ENCODE measurements at places on chromosomes 2 and 18.
A peak's percentile ranks its signal among the peaks of the same experiment; 100 is the strongest.

DNA sequence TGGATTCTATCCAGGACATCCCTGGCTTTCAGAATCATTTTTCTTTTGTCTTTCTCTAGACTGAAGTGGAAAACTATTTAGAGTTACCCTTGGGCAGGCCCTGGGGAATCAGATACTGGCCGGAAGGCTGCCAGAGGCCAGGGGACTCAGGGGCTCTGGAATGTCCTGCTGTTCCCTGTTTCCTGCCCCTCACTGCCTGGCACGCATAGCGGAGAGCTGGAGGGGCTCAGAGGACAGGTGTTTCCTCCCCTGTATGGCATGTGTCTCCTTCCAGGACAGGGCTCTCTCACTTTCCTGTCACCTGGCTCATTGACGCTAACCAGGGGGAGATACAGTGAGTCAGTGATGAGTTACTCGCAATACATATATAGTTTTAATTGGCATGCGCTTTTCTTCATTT, 38.8 kb downstream of the DYSF start:
- DNase-seq = no peak

DNA sequence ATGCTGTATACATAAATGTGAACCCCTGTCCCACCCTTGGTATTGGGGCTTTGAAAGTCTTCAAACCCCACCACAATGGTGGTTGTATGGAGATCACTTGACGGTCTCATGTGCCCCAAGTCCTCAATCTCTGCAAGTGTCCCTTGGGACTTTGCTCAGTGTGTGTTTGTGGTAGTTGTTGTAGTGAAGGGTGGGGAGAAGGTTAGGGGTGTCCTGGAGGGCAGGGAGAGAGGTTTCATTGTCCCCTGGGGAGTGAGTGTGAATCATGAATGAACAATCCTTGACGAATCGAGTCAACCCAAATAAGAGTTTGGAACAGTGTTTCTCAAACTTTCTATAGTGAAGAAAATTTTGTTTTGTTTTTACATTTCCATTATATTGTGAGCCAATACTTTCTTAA, 28.1 kb downstream of the COL4A3 start:
- DNase-seq = peak; percentile 29

DNA sequence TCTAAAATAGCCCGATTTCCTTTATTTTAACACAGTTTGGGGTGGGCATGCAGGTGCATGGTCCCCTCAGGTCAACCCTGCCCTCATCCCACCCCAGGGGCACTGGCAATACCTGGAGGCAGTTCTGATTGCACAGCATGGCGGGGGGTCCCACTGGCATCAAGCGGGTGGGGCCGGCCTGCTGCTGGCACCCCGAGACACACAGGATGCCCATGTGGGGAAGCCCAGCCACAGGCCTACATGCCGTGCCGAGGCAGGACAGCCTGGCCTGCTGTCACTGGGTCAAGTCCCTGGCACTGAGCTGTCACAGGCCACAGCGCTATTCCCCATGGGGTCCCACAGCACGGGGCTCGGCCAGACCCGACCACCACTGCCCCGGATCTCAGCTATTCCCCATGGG, 11.9 kb upstream of the KCNG2 start:
- DNase-seq = no peak

GRCh38 chr18:80246445-80247392, 595 bp downstream of the PARD6G start:
- peak; percentile 31 for DNase-seq

DNA sequence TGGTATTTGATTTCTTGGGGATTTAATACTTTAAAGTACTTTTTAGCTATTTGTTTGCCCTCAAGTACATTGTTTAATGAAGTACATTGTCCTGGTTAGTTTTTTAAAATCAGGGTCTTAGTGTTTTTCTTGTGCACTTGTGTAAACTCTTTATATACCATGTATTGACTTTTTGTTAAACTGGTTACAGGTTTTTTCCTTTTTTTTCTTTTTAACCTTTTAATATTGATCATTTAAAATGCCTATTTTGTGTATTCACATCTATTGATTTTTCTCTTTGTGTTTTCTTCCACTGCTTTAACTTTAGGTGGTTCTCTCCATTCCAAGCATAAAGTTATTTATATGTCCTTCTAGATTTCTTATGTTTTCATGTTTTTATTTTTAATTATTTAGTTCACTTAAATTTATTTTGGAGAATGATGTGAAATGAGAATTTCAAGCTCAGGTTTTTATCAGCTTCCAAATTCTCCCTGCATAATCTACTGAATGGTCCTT, 84.5 kb upstream of the MYCN start:
- no peak for DNase-seq

GRCh38 chr2:219289537-219290361, 10.6 kb downstream of the DNAJB2 start:
- peak; percentile 48 for DNase-seq

GRCh38 chr2:189020179-189020578, 46.0 kb downstream of the COL3A1 start:
- no peak for DNase-seq

DNA sequence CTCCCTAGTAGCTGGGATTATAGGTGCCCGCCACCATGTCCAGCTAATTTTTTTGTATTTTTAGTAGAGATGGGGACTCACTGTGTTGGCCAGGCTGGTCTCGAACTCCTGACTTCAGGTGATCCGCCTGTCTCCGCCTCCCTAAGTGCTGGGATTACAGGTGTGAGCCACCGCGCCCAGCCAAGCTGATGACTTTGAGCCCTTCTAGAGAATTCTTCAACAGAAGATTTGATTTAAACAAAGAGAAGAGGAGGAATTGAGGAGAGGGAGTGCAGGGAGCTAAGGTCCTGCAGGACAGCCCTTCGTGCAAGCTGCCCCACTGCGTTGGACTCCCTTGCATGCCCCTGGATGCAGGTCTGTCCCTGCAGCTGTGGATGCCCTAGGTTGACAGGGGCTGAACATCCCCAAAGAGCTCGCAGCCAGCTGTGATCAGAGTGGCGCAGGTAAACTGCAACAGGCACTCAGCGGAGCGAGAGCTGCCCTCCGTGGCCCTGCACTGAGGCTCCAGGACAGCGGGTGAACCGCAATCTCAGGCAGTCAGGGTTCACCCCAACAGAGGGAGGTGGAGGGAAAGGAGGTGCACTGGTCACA, 13.7 kb downstream of the ADRA2B start:
- DNase-seq = no peak

DNA sequence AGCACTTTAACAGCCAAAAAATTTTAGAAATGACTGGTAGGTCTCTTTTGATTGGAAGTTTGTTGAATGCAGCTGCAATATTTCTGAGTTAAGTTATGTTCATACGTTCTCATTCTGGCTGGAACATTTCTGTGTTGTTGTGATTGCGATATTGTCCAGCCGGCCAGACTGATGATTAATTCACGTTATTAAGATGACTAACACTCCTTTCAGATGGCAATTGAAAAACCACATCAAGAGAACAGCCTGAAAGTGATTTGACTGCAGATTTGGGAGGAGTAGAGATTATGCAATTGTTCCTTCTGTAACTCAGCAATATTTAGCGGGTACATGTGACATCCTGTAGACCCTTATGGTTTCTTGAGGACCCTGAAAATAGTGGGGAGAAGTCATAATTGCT, 133.7 kb downstream of the FBXO15 start:
- peak; percentile 49 for DNase-seq

DNA sequence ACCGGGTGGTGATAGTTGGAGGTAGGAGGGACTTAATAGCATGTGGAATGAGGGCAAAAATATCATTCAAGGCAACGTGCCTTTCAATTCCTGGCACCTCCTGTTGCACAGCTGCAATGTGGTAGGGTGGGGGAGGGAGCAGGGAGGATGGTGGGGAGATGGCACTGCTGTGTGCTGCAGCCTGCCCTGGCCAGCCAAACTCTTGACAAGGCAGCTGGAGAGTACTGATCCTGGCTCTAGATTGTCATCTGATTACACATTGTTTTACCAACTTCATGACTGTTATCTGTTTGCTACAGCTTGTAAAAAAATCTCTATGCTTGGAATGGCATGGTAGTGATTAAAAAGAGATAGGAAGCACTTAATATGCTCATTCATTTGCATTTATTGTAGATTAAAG, 47.7 kb downstream of the PLCL1 start:
- no peak for DNase-seq

GRCh38 chr2:51758081-51758480, 726.1 kb upstream of the NRXN1 start:
- no peak for DNase-seq

- DNase-seq = no peak
Observed at GRCh38 chr2:229257985-229258384, 13.1 kb downstream of the PID1 start.

DNA sequence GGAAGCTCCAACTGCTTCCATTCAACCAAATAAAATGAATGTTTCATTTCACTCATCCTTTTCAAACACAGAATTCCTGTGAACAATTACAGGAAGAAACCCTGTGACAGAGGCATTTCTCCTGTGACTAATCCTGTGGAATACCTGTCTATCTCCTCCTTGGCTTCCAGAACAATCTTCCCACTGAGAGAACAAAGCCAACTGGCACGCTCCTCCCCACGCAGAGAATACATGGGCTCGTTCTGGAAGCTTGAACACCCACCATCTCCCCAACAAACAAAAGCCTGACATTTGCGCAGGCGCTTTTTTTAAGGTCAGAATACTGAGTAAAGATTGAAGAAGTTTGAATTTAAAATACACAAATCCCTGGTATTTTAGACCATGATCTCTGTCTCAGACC, 104.7 kb upstream of the SLC66A3 start:
- DNase-seq = no peak

DNA sequence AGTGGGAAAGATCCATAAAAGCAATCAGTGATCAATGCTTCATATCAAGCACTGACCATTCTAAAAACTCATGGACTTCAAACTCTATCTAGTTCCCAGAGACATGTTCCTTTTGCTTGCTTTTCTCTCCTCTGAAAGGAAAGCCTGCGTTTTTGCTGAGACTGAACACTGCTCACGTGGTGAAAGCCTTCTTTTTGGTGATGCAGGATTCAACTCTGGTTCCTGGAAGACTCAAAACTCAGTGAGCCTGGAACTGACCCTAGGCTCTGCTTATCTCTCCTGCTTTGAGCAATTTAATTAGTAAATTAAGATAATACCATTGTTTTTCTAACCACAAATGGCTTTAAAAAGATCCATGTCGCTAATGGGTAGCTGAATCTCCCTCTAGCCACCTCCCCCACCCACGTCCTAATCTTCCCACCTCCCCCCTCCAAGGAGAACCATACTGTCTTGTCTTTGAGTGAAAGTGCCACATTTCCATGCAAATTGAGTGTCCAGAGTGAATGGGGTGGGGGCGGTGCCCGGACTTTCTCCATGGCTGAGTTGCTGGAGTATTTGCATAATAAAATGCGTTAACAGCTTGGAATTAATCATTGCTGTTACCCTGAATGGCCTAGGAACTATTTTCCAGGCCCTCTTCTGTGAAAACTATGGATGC, 130.5 kb downstream of the BCL11A start:
- no peak for DNase-seq

DNA sequence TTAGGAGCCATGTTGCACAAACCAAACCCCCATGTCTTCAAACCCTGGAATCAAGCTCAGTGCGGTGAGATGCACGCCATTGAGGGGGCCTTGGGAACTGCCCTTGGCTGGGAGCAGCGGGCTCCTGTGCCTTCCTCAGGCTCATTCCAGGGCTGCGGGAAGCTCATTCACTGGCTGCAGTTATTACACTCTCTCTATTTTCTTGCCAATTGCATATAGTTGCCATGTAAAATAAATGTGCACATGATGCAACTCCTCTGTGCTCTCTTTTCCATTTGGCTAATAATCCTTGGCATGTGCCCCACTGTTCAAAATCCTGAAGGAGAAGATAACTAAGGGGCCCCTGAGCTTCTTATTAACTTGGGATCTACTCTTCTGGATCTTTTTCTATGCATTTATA, 74.7 kb downstream of the KCTD1 start:
- DNase-seq = no peak

All from NB4 (cell line).